CD8-positive, alpha-beta T cell (primary cell): ENCODE measurements at places on chromosomes 5 and 9. TPM values are rescaled to one million over a fixed set of nuclear protein-coding genes. Genes with fewer than 3 reads are reported as not detected.

RNF183 gene
- not detected for total RNA-seq

SLC6A7 gene
- total RNA-seq = not detected

SLC25A48 gene
- not detected for total RNA-seq

PAIP1 gene
- total RNA-seq = 40.3 TPM

PCDHAC2 gene
- not detected for total RNA-seq

IRX2 gene
- not detected for total RNA-seq

PAX5 gene
- total RNA-seq = 1.9 TPM

TMEM174 gene
- not detected for total RNA-seq

CDH10 gene
- not detected for total RNA-seq

SOHLH1 gene
- total RNA-seq = not detected

CRB2 gene
- not detected for total RNA-seq

PFN3 gene
- not detected for total RNA-seq

B4GALT7 gene
- total RNA-seq = 36.6 TPM

C9orf85 gene
- total RNA-seq = 3.1 TPM

NDUFA8 gene
- total RNA-seq = 7.0 TPM

RLN2 gene
- total RNA-seq = not detected

PKD2L2 gene
- total RNA-seq = not detected

SELENOP gene
- total RNA-seq = 0.44 TPM

OLFML2A gene
- total RNA-seq = not detected

LCN6 gene
- total RNA-seq = not detected

FRMPD1 gene
- total RNA-seq = not detected

CAPSL gene
- total RNA-seq = not detected
